ENCODE measurements at places on chromosomes 11 and 22. TPM values are rescaled to one million over a fixed set of nuclear protein-coding genes. Genes with fewer than 3 reads are reported as not detected.

PTDSS2 gene
- total RNA-seq, result 33.6 TPM

- DNase-seq, result no peak
Measured at GRCh38 chr11:12019337-12019736, 10.9 kb upstream of the DKK3 start.

- no peak for DNase-seq
Measured at GRCh38 chr11:12711496-12711895, 37.3 kb downstream of the TEAD1 start.

DEUP1 gene
- 0.40 TPM for total RNA-seq

SMC1B gene
- total RNA-seq, result not detected

DNA sequence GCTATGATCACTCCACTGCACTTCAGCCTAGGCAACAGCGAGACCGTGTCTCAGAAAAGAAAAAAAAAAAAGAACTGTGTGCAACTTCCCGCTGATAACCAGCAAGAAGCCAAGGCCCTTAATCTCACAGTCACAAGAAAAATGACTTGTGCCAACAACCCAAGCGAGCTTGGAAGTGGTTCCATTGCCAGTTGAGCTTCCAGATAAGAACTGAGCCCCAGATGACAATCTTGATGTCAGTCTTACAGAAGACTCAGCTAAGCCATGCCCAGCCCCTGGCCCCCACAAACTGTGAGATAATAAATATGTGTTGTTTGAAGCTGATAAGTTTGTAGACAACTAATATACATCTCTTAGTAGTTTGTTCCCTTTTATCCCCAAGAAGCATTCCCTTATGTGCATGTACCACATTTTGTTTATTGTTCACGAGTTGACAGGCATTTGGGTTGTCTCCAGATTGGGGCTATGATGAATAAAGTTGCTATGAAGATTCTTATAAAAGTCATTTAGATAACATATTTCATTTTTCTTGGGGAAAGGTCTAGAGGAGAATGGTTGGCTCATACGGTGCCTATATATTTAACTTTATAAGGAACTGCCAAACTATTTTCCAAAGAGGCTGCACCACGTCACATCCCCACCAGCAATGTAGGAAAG, 85.9 kb downstream of the TIMP3 start:
- DNase-seq, result no peak

GRCh38 chr22:38016182-38017151, 32.1 kb upstream of the SOX10 start:
- no peak for DNase-seq

TYR gene
- total RNA-seq, result 6.2 TPM

GRCh38 chr11:66360406-66361073, 11.0 kb downstream of the SLC29A2 start:
- DNase-seq, result no peak

DNA sequence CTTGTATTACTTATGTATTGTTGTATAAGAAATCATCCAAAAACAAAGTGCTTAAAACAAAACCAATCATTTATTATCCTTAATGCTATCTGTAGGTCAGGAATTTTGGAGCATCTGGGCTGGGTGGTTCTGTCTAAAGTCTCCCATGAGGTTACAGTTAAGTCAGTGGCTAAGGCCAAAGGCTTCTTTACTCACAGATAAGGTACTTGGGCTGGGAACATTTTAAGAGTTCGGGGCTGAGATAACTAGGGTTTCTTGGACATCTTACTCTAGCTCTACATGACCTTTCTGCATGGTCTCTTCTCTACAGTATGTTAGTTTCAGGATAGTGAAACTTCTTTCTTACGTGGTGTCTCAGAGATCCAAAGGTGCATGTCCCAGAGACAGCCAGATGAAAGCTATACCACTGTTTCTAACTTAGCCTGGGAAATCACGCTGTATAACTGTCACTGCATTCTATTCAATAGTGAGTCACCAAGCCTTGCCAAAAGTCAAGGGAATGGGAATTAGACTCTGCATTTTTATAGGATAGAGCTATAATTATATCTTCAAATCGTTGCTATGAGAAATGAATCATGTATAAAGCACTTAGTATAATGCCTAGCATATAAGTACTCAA, 29.6 kb downstream of the SOX6 start:
- no peak for DNase-seq

SYNGR1 gene
- 47.9 TPM for total RNA-seq

IFITM10 gene
- 7.4 TPM for total RNA-seq

MRGPRE gene
- total RNA-seq, result not detected

C22orf42 gene
- total RNA-seq, result 4.6 TPM

PRSS23 gene
- total RNA-seq, result 47.1 TPM

- DNase-seq, result no peak
Measured at GRCh38 chr11:80309301-80309700, 868.5 kb upstream of the TENM4 start.

LYVE1 gene
- total RNA-seq, result not detected

- DNase-seq, result no peak
Measured at GRCh38 chr11:61058583-61059259, 43.6 kb upstream of the CD5 start.

OR8G5 gene
- not detected for total RNA-seq

GRCh38 chr11:134261626-134262488, 8.5 kb downstream of the ACAD8 start:
- no peak for DNase-seq

DNA sequence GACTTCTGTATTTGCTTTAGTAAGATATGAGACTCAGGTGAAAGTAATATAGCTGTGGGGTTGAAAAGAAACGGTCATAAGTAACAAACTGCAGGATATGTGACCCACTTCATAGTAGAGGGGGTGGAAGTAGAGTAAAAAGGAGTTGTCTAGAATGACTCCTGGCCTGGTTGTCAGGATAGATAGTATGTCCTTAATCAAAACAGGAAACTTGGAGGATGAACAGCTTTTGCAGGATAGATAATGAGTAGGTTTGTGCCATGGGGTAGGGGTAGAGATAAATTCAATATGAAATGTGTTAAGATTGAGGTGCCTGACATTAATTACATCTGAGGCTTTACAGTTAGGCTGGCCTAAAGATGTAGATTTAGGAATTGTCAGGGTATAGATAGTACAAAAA, 47.0 kb upstream of the B3GNT6 start:
- DNase-seq, result no peak

TRIM77 gene
- not detected for total RNA-seq

FAM181B gene
- total RNA-seq, result 3.1 TPM

GRCh38 chr11:74179234-74180052, 8.4 kb downstream of the PPME1 start:
- no peak for DNase-seq

DNA sequence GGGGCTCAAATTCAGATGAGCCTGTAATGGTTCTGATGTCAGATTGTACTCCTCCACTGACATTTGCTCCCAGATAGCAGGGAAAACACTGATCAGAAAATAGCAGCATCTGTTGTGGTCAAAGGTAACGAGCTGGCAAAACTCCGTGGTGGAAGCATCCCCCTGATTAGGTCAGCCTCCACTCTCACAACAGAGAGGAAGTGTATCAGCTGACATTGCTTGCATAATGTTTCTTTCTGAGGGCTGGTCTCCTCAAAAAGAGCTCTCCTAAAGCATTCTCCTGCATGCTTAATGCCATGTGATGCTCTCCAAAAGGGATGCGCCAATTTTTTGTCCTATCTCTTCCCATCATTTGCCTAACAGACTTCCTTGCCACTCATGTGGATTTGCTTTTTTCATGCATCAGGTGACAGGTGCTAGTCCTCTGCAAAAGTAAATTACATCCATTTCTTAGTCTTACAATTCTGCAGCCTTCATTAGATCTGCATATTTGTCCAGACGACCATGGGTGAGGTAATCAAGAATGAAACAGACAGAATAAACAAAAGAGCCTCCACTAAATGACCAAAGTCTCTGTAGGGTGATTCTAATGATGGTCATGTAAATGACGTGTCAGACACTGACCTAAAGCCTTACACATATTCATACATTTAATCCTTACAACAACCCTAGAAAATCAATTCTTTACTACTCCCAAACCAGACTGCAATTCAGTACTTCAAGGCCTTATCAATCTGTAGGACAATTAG, 6.4 kb upstream of the TENM4 start:
- no peak for DNase-seq

- DNase-seq, result peak; percentile 50
Measured at GRCh38 chr11:117836077-117836960, 11.8 kb upstream of the FXYD2 start.

GRCh38 chr11:65452806-65453490, 30.4 kb downstream of the NEAT1 start:
- DNase-seq, result no peak

- DNase-seq, result no peak
Measured at GRCh38 chr11:110113505-110113904, 20.3 kb downstream of the ZC3H12C start.

DNA sequence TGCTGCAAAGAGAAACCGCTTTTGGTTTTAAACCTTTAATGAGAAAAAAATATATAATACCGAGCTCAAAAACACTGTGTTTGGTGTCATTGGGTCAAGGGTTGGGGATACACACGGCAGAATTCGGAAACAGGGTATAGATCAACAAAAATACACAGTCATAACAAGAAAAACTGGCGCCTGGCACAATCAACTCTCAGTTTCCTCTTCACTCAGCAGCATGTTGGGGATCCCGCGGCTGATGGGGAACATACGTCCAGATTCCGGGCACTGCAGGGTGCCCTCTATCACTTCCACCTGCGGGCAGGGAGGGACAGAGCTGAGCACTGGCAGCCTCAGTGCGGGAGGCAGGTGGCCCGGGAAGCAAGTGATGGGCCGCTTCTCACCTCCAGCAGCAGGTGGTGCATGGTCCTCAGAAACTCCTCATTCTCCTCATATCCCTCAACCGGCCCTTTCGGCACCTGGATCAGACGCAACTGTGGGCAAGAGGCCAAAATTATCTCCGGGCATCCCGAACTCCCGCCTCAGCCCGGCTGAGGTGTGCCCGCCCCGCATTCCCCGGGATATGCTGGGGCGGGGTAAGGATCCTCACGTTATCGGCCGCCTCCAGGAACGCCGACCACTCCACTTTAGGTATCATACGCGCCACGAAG, 561 bp downstream of the TRMT112 start:
- DNase-seq, result no peak

DNA sequence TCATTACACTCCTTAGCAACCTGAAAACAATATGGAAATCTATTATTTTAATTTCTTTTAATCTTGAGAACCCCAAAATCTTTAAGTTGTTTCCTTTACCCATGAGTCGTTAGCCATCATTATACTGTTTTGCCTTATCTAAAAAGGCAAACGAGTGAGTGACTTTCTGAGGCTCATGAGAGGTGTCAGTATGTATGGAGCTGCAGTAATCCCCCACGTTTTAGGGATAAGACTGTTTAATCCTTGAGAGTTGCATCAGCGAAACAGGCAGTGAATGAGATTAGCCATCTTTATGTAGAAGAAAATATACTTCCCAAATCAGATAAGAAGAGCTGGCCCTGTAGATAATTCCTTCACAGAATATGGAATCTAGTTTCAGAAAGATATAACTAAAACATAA, 1147.0 kb downstream of the DLG2 start:
- no peak for DNase-seq

DNA sequence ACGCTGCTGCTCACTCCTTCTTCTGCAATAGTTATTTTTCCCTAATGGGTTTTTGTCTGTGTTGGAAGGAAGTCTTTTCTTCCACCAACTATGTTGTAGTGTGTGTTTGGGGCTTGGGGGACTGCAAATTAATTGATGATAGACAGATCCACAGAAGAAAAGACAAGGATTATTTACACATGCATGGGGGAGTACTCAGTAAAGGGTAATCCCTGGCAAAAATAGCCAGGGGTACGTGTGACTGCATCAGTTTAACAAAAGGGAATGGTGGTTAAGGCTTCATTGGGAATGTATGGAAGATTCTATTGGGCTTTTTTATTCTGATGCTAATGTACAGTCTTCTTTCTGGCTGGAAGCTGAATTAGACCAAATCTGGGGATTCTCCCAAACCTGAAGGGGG, 20.2 kb upstream of the FEZ1 start:
- no peak for DNase-seq

- no peak for DNase-seq
Measured at GRCh38 chr11:46348566-46349401, 1.5 kb downstream of the DGKZ start.

NOX4 gene
- total RNA-seq, result 3.7 TPM

GRCh38 chr11:2825889-2826678, 59.5 kb downstream of the CDKN1C start:
- no peak for DNase-seq

- DNase-seq, result no peak
Measured at GRCh38 chr11:78499971-78500370, 74.7 kb downstream of the NARS2 start.

DNA sequence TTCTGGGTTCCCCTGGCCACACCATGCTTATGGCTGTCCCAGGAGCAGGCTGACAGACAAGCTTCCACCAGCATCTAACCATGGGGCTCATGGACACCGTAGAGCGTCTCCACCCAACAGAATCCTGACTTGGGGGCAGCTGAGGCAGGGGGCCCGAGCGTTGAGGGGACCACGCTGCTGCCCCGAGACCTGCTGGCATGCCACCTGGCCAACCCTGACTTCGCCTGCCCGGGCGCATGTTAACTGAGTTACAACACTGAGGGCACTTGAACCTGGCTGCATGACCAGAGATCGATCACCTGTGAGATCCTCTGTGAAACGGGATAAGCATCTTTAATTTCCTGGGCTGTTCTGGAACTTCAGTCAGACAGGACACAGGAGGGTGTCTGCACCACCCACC, 13.7 kb downstream of the PPM1F start:
- no peak for DNase-seq

- no peak for DNase-seq
Measured at GRCh38 chr22:23754980-23755636, 883 bp upstream of the VPREB3 start.

OR6A2 gene
- 0.07 TPM for total RNA-seq

OR4S1 gene
- not detected for total RNA-seq

GRCh38 chr11:197741-198235, 4.9 kb downstream of the SCGB1C1 start:
- no peak for DNase-seq
